ENCODE measurements at places on chromosomes 3 and 15. TPM values are rescaled to one million over a fixed set of nuclear protein-coding genes. Genes with fewer than 3 reads are reported as not detected.

CD200 gene
- 4.0 TPM for total RNA-seq

PSTPIP1 gene
- total RNA-seq, result 1.1 TPM

PLSCR2 gene
- total RNA-seq, result not detected

DPH6 gene
- total RNA-seq, result 17.5 TPM

DOCK3 gene
- total RNA-seq, result 0.53 TPM

CASR gene
- total RNA-seq, result not detected

GPR160 gene
- total RNA-seq, result 0.92 TPM

EIF2B5 gene
- total RNA-seq, result 36.0 TPM

IMPG2 gene
- total RNA-seq, result 0.44 TPM

TMC3 gene
- total RNA-seq, result not detected

PLOD2 gene
- total RNA-seq, result 131 TPM

GBE1 gene
- 259 TPM for total RNA-seq

VPS33B gene
- 8.6 TPM for total RNA-seq

ACKR4 gene
- total RNA-seq, result 157 TPM

ROPN1 gene
- not detected for total RNA-seq

LMAN1L gene
- 0.25 TPM for total RNA-seq

CYP1A1 gene
- total RNA-seq, result 0.53 TPM

KBTBD12 gene
- total RNA-seq, result not detected

UROC1 gene
- not detected for total RNA-seq
